ENCODE measurements at places on chromosomes 2 and 18.

DNA sequence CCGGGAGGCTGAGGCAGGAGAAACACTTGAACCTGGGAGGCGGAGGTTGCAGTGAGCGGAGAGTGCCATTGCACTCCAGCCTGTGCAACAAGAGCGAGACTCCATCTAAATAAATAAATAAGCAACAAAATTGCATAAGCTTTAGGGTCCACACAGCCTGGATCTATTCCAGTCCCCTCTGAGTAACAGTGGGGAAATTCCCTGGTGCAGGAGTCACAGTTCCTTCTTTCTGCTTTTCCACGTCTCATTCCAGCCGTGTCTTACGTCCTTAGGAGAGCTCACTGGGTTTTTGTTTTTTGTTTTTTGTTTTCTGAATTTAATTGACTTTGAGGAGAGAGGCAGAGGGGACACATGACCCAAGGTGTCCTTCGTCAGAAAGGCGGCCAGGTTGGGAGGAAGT is 44.6 kb downstream of the B3GNT2 start:
- DNase-seq, result no peak

GRCh38 chr2:206220997-206221396 is 53.5 kb upstream of the ZDBF2 start:
- DNase-seq, result no peak

DNA sequence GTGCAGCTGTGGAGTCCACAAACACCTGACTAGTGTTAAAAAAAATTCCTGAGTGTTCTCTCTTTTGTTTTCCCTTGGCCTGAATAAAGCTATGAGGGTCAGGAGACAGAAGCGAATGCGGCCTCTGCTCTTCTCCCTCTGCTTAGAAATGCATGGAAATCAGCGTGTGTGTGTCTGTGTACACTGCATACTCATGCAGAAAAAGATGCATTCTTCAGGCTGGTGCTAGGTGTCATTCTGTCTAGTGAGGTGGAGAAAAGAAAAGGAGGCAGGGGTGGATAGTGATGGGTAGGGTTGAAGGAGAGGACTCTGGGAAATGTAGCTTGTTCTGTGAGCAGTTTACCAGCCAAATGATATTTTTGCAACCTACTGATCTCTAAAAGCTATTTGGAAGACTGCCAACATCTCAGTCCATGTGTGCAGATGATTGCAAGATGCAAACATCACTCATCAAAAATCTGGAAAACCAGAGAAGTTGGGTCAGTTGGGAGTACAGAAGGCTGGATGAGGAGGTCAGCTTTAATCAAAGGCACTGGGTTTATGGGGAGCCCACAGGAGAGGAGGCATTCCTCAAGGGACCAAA is 177.7 kb downstream of the INSIG2 start:
- no peak for DNase-seq

DNA sequence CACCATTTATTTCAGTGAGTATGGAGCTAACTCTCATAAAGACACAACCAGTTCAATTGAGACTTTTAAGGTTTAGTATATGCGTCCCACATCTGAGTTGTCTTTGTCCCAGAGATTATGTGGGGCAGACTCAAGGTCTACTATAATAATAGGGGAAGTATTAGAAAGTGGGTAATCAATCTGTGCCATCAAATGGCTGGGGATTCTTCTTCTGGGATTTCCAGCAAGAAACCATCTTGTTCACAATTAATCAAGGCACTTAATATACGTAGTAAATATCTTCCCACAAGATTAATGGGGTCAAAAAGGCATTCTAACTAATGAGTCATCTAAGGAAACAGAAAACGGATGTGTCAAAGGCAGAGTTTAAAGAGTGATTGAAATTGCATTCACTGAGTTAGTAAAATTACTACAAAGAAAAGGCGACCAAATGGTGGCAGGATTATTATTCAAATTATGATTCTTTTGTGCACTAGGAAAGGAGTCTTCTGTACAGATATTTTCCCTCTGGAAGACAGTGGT is 179.8 kb upstream of the REG3G start:
- DNase-seq, result no peak

DNA sequence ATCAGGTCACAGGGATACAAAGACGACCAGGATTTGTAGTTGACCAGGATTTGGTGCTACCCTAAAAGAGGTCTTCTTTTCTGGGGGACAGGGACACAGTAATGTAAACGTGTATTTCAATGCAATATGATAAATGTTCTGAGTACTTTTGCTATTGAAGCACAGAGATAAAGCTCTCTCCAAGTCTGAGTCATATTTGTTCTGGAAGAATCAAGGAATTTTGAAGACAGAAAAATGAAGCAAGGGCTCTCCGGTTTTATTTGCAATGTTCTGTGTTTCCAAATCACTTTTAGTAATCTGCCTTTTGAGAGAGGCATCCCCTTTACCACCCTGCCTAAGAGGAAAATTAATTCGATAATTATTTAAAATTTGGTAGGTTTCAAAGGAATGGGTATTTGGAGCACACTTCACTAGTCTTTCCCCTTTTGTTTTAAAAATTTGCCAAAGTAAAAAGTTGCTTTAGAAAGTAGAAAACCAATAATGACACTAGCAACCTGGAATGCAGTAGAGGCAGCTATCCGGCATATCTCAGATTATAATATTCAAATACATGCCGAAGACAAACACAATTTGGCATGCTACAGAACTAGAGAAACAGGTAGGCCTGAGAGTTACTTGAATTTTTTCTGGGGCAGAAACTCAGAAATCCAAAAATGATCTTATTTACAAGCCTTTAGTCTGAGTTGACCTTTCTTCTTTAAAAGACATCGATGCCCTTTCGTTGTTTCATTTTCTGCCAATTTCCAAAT is 82.7 kb downstream of the MREG start:
- DNase-seq, result no peak

- DNase-seq, result no peak
Observed at GRCh38 chr2:182672466-182673165, 43.4 kb upstream of the DNAJC10 start.

- no peak for DNase-seq
Observed at GRCh38 chr18:73110307-73110706, 242.5 kb upstream of the NETO1 start.

DNA sequence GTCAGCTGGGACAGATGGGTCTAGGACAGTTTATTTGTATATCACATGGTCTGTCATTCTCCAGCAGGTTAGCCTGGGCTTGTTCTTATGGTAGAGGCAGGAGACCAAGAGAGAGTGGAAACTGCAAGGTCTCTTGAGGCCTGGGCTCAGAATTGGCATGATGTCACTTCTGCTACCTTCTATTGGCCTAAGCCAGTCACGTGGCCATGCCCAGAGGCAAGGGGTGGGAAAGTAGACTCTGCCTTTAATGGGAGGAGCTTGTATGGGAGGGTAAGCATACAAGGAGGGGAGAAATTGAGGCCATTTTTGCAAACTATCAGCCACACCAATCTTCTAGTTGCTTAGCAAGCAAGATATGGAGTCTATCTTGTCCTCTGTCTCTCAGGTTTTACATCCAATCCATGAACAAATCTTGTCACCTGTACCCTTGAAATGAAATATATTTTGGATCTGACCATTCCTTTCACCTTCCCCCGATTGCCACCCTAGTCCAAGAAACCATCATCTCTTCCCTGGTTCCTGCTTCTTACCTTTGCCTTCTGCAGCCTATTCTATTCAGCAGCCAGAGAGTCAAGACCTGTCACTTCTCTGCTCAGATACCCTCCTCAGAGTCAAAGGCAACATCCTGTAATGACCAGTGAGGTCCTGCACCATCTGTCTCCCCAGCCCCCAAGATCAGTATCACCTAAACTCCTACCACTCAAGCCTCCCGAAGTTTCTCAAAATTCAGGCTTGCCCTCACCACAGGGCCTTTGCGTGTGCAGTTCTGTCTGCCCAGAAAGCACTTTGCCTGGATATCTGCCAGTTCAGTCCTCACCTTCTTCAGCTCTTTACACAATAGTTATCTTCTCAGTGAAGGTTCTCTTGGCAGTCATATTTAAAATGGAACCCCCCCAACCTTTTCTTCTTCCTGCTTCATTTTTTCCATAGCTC is 240.0 kb downstream of the LOXHD1 start:
- DNase-seq, result no peak

DNA sequence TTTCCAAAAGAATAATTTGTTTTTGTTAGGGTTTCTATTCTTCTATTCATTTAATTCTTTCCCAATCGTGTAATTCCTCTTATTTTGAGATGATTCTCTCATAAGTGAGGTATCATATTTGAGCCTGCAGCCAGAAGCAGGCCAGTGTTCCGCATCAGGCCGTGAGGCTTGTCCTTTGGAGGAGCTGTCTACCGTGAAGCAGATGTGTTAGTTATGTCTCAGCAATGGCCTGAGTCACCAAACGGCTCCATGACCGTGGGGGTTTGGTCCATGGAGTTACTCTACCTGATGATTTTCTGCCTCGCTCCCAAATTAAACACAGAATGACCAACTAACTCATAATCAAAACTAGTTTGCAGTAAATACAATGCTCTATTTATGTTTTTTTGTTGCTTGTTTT is 64.2 kb upstream of the TMEM87B start:
- no peak for DNase-seq

- no peak for DNase-seq
Observed at GRCh38 chr2:69830045-69830905, 815 bp downstream of the GMCL1 start.

GRCh38 chr2:69253611-69254301 is 133.3 kb downstream of the GFPT1 start:
- peak; percentile 52 for DNase-seq

DNA sequence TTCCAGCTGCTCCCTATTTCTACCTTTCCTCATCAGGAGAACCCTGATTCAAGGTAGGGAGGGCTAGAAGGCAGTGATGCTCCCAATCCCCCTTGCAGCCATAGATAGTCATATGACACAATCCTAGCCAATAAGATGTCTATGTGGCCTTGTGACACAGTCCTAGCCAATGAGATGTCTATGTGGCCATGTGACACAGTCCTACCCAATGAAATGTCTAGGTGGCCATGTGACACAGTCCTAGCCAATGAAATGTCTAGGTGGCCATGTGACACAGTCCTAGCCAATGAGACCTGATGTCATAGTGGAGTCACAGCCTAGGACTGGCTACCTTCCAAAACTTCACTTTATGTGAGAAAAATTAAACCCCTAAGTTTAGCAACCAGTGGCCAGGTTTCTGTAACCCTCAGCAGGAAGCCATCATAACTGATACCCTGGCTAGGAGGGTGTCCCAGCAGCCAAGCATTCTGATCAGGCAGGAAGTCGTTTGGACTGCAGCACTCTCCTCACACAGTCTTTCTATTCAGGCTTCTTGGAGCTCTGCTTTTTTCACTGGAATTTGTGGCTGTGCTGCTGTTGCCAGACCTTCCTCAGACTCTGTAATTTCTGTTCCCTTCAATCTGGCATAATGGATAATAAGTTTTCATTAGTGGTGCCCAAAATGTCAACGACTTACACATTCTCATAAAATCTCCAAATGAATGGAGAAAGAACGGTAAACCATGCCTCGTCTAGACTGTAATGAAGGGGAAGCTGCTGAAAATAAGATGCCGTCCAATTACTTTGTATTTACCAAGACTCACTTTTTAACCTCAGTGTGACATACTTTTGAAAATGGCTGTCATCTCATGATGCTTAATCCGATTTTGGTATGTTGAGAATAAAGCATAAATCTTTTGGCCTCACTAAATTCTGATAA is 165.0 kb upstream of the NCKAP5 start:
- DNase-seq, result peak; percentile 22

DNA sequence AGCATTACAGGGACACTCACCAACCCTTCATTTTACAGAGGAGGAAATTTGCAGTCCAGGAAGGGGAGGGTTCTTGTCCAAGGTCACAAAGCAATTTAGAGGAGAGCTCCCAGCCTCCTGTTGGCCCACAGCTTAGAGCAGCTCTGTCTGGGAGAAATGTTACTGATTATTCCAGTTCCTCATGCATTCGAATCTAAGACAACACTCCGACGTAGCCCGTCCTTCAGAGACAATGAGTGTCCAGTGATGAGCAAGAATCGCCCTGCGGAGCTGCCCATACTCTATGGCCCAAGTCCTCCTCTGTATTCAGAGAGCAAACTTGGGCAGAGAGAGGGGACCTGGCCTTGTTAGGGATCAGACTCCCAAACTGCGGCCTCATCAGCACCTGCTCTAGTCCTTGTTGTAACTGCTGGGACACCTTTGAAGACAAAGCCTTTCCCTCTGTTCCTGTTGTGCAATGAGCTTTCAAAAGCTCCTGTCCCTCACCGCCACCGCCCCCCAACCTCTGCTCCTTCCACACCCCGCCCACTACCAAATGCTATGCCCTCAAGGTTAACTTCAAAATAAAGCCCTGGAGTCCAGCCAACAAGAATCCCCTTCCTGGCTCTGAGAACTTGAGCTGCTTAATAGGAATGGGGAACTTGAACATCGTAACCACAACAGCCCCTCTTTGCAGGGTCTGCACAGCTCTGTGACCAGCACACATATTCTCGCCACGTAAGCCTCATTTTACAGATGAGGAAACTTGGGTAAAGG is 234.8 kb upstream of the SMAD2 start:
- no peak for DNase-seq

- DNase-seq, result no peak
Observed at GRCh38 chr18:12030670-12031069, 49.4 kb downstream of the IMPA2 start.

DNA sequence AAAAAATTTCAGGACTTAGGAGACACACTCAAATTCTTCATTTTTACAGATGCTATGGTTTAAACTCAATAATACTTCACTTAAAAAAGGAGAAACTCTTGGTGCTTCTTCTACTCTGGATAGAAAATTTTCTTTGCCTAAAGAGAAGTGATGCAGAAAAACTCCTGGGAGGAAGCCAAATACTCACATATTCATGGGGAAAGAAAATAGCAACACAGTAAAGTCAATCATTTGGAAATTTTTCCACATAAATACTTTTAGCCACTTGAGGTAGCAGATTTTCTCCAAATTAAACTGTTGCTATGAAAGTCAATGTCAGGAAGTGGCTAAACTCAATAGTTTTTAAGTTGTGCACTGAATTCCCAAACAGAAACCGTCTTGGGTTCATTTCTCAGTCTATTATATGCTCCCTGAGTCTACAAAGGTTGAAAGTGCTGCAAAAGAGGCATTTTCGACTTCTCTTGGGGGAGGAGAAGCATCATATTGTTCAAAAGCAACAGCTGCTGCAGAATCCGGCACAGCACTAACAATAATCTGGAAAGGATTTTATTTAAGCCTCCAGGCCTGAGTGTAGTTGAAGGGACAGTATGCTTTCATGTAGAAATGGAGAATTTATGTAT is 81.1 kb downstream of the UPP2 start:
- no peak for DNase-seq

GRCh38 chr2:107811411-107811810 is 15.3 kb upstream of the RGPD4 start:
- DNase-seq, result no peak

GRCh38 chr2:173955004-173955403 is 10.2 kb downstream of the SP3 start:
- no peak for DNase-seq

All from spinal cord (tissue), 10 donors.